Fibroblast of skin of abdomen (primary cell): ENCODE measurements at places on chromosomes 11 and 22.

DNA sequence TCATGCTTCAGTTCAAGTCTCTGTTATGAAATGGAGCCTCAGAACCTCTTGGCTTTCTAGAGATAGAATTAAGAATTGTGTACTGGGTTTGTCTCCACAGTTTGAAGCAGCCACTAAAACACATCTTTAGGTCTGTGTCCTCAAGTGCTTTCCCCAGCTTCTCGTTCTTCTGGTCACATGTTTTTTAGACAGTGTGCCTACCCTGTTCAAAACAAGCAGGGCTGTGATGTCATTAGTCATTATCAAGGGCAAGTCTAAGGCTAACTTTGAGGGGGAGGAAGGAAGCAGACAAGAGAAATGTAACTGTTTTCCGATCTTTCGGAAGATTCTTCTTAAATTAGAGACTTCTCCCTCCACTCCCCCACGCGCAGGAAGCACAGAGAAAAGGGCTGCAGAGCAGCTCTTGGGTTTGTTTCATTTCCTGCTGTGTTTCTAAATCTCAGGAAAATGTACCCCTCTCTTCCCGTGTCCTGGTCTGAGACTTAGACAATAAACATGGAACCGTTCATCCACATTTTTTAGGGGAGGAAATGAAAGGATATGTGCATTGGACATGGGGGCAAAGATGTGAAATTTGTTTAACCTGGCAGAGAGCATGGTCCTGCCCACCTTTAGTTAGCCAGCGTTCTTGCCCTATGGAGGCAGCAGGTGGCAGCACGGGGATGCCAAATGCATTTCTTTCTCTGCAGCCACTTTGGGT, 3.1 kb downstream of the AKIP1 start:
- DNase-seq, result peak; percentile 42

DNA sequence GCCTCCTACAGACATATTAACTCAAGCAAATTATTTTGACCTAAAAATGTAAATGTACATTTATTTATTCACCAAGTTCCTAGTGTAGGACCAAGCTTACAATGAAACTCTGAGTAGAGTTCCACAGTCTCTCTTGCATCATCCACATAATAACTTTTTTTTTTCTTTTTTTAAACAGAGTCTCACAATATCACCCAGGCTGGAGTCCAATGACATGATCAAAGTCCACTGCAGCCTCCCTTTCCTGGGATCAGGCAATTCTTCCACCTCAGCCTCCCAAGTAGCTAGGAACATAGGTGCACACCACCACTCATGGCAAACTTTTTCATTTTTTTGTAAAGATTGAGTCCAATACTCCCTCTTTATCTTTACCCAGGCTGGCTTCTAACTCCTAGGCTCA, 28.0 kb downstream of the FEZ1 start:
- no peak for DNase-seq

GRCh38 chr11:125950178-125950490, 4.3 kb downstream of the VSIG10L2 start:
- DNase-seq, result no peak

DNA sequence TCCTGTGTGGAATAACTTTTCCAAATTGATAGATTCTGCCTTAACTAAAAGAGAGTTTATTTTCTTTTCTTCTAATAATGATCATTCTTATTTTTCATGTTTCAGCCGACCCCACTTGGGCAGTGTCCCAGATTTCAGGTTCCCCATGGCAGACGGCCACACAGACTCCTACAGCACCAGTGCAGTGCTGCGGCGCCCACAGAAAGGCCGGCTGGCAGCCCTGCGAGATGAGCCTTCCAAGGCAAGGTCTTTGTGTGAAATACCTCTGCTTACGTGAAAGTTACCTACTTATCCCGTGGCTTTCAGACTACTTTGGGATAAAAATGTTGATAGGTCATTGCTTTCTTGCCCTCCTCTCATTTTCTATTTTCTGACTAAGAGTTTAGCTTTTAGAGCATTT, 59.3 kb upstream of the CTTN start:
- no peak for DNase-seq

GRCh38 chr11:73087730-73088129, 54.4 kb downstream of the FCHSD2 start:
- DNase-seq, result peak; percentile 13

- no peak for DNase-seq
Measured at GRCh38 chr11:112227471-112227870, 1.2 kb downstream of the PTS start.

DNA sequence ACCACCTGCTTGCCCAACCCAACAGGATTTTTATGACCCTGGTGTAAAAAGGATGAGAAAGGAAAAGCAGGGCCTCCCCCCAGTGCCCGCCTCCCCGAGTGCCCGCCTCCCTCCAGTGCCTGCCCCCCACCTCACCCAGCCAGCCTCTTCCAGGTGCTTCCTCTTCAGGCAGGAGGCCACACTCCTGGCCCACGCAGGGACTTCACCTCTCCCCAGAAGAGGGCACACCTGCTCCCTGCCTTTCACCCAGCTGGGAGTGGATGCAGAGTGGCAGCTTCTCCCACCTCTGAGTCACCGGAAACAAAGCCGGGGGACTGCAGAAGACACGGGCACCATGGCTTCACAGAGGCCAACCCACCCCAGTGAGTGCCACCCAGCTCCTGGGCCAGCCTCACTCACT, 16.1 kb downstream of the CPT1A start:
- no peak for DNase-seq

DNA sequence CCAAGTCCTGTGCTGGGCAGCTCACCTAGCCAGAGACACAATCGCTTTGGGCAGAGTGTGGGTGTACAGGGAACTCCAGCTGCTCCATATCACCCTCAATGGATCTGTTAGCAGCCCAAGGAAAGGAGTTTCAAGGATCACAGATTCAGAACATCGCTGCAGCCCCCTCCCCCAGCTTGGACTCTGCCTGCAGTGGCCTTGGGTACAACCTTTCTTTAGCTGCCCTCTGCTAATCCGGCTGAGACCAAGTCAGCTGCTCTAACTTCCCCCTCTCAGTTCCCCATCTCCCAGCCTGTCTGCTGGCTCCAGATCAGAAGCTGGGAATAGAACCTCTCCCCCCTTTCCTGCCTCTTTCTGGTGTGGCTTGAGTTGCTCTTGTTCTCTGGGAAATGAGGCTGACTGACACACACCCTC, 1.3 kb downstream of the TMEM86A start:
- DNase-seq, result no peak

DNA sequence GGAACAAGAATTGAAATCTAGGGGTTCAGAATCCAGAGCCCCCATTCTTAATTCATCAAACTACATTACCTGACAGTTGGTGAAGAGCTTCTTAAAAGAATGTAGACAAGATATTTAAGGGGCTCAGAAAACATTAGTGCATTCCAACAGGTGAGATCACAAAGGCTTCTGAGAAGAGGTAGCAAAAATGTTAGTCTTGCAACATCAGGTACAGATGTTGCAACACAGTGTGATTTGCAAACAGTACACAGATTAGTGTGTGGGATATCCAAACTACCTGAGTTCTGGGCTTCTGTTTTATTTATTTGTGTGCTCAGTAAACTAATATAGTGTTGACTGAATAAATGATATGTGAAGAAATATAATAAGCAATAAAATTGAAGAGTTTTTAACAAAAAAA, 11.8 kb downstream of the CASP4 start:
- no peak for DNase-seq
